ENCODE measurements at places on chromosomes 3 and 15.
A peak's percentile ranks its signal among the peaks of the same experiment; 100 is the strongest.

DNA sequence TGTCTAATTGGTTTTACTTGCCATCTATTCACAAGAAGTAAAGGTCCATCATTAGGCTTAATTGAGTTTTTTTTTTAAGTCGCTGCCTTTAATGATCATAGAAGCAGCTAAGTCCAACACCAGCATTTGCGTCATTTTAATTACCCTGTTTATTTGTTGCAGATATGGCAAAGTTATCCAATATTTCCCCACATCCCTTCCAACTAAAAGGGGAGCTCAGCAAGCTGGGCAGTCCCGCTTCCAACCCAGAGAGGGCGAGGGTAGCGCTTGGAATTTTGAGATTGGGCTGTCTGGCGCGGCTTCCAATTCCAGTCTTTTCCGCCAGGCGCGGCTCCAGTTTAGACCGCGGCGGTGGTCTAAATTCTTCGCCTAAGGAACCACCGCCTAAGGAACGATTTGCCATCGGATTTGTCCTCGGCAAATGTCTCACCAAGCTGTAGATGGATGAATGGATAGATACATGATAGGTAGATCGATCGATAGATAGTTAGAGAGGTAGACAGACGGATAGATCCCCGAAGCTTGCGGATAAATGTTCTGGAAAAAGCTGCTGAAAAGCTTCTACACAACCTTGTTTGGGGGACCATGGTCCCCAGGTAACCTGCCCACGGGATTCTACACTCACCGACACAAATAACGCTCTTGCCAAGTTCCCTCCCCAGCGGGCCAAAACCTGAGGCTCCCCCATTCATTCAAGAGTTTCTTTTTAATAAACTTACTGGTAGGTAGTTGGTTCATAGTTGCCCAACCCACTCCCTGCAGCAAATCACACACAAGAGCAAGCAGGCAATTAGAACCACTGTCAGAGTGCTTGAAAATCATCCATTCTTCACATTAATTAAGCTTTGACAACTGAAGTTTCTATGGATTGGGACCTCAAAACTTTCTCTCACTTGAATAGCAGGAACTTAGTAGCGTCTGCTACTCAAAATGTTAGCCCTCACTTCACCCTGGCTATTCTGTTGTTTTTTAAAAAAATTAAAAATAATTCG is 49.1 kb downstream of the ZIC4 start:
- DNase-seq, result no peak

DNA sequence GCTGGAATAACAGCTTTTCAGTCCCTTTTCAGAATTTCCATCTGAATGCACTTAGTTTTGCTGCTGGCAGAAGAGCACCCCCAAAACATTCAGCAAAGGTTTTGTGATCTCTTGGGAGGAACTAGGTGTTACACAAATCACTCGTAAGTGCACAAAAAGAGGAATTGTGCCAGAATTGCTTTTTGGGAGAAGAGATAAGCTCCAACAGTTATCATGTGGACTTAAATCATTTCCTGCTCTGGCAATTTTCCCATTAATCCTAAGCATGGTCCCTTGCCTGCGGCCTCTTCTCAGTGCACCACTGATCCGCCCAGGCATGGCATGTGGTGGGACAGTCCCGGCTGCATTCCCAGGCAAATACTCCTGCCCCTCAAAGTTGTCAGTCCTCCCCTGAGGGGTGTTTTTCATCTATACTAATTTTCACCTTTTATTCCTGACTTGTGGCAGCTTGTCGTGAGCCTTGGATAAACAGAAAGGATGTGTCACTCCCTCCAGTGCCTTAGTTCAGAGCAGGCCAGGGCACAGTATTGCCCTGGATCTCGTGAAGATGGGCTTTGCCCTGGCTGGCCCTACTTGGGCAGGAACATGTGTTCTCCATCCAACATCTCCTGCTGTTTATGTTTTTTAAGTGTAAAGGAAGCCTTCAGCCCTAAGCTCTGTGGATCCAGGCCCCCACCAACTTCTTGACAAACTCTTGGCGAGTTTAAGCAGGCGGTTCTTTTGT is 44.6 kb upstream of the VILL start:
- DNase-seq, result no peak

GRCh38 chr3:14507305-14507741 is 32.8 kb downstream of the GRIP2 start:
- no peak for DNase-seq

DNA sequence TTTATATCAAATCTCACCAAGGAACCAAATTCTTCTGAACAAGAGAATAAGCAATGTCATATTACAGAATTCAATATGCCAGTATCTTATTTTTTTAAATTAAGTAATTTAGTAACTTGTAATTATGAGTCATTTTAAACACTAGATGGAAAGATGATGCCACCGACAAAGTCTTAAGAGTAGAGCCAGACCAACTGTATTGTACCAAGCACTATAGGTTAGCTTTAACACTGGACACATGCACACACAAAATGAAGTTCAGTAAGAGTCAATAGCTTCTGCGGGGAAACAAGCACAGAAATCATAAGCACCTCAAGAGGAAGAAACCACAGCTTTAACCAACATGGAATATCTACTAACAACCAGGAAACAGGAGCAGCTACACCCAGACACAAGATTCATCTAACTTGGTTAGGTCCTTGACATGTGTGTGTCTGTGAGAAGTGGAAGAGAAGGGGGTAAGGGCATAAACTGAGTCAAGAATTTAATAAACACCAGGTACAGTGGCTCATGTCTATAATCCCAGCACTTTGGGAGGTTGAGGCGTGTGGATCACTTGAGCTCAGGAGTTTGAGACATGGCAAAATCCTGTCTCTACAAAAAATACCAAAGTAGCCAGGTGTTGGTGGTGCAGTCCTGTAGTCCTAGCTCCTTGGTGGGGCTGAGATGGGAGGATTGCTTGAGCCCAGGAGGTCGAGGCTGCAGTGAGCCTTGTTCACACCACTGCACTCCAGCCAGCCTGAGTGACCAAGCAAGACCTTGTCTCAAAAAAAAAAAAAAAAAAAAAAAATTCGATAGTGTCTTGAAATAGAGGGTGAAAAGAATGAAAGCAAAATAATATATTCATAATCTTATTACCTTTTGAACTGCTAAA is 28.9 kb downstream of the DENND4A start:
- DNase-seq, result no peak

DNA sequence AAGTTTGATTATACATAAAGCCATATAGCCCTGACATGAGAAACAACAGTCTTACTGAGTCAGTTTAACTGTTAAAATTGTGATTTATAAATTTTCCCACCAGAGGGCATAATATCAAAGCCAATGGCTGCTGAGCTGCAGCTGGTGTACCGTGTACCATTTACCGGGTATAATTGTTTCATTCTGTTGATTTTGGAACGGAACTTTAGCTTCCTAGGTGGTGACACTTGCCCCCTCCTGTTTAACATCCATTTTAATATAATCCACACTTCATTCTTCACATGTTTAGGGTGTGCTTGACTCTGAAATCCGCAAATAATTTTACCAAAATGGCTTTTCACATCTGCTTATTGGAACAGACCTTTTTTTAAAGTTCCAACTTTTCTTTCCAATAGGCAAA is 72.8 kb downstream of the SLC9A9 start:
- DNase-seq, result no peak

DNA sequence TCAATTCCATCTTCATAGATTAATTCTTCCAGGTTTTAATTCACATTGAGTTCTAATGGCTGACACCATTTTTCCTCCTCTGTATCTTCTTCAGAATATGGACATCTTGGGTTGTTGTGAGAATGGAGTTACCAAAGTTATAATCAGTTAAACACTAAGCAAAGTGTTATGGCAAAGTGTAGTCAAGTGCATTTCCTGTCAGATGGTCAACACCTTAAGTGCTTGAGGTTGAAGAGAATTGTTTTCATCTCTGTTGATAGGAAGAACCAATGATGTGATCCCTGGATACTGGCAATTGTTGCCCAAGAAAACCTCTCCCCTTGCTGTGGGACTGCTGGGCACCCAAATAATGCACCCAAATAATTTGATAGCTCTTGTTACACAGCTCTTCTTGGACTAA is 102.6 kb upstream of the SATB1 start:
- no peak for DNase-seq

GRCh38 chr15:65245096-65245856 is 34.0 kb upstream of the CILP start:
- peak; percentile 67 for DNase-seq

- no peak for DNase-seq
Observed at GRCh38 chr3:42714171-42714852, 11.7 kb upstream of the HHATL start.

GRCh38 chr3:47342151-47342550 is 38.7 kb upstream of the PTPN23 start:
- DNase-seq, result no peak

DNA sequence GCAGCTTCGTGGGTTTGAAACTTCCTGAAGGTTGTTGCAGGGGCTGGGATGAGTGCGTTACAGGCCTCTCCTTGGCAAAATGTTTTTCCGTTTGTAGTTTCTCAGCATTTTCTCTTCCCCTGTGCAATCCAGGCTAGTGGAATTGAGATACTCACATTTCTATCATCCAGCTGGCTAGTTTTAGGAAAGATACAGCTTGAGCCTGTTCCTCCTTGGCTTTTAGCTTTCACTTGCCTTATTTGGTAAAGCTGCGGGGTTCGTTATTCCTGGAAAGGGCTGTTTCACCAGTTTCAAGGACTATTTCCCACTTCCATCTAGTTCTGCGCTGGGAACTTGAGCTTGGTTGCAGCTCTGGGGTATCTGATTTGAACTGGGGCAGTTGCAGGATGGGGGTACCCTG is 90.3 kb downstream of the ITPR1 start:
- DNase-seq, result peak; percentile 66

DNA sequence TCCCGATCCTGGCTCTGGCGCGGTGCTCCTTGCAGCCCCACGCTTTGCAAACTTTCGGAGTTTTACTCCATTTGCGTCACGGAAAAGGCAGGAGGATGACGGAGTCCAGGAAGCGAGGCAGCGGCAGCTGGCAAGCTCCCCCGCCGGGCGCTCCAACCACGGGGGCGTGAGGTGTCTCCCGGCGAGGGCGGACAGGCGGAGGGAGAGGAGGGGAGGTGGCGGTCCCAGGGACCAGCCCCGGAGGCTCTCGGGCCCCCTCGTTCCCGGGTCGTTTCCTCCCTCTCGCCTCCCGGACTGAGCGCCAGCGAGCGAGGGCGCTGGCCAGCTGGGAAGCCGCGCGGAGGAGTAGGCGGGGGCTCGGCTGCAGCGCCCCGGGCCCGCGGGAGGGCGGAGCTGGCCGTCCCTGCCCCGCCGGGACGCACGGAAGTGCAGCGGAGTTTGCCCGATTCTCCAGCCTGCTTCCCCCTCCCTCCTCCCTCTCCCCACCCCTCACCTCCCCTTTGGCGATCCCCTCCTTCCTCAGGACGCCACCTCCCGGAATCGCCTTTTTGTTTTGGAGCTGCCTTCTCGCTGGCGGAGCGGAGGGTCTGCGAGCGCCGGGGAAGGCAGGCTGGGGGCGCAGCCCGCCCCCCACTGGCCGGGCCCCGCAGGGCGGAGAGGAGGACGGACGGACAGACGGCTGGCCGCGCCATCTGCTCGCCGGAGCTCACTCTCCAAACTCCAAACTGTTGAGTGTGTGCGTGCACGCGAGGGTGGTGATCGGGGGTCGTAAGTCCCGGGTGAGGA is at the start of gene SNX33:
Gene SNX33 (plus strand): TSS at position 543 of the 786 bp plus-strand sequence. CDS start 1,191 bp downstream, outside the sequence.
- peak; percentile 88 for DNase-seq

- no peak for DNase-seq
Observed at GRCh38 chr15:60021589-60022378, 17.7 kb downstream of the FOXB1 start.

DNA sequence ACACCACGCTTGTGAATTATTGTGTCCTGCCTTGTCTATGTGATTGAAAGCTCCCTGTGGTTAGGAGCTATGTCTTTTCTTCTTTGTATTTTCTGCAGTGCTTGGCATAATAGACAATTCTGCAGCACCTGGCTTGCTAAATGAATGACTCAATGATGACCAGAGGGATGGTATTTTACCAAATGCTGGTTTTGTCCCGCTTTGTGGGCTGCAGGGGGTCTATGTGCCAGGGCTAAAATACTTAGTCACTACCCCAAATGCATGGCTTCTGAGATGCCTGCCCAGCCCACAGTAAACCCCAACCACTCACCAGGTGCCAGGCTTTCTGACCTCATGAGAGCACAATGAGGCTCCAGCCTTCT is 50.9 kb downstream of the BOC start:
- DNase-seq, result no peak

GRCh38 chr3:43154980-43155379 is 49.1 kb upstream of the POMGNT2 start:
- DNase-seq, result no peak

Measured in ovary (tissue), 10 donors.